ENCODE measurements at places on chromosomes 3 and 15.

- DNase-seq: no peak
These were observed 8.0 kb downstream of the MBNL1 start for GRCh38 chr3:152276681-152277080.

DNA sequence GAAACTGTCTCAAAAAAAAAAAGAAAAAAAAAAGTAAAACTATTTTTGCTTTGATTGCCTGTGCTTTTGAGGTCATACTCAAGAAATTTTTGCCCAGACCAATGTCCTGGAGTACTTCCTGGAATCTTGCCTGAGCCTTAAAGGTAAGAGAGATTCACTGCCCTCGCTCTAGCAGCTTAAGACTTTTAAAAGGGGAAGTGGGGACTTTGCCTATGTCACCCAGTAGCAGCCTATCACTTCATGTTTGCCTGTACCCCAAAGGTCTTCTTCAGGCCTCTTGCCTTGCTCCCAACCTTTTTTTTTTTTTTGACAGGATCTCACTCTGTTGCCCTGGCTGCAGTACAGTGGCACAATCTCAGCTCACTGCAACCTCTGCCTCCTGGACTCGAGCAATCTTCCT, 18.9 kb upstream of the GOLGB1 start:
- no peak for DNase-seq

GRCh38 chr15:60411774-60412425, 14.1 kb upstream of the ANXA2 start:
- DNase-seq: no peak

DNA sequence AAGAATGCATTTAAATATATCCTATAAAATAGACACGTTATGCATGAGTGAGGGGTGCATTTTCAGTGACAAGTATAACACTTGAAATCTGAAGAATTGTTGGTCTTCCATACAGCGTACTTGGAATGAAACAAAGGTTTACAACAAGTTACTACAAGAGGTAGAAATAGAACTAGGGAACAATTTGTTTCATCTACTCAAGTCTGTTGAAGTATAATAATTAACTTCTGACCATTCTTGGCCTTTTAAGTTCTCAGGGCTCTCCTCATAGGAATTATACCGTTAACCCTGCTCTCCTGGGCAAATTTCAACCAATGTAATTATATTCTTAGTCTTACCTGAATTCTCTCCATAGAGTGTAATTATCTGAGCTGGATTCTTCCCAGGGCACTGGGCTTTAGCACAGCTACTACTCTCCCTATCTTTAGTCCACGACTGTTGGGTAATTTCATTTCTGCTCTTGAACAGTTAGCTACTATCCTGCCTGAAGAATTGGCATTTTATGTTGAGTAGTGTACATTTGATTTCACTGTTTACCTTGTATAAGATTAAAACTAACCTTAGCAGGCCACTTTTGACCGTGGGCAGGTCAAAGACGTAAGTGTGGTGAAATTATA, 100.6 kb downstream of the UBE2E2 start:
- DNase-seq: no peak

- peak; percentile 56 for DNase-seq
These were observed 37.6 kb downstream of the VIPR1 start for GRCh38 chr3:42539871-42540714.

- DNase-seq: no peak
These were observed 22.1 kb upstream of the TRA2B start for GRCh38 chr3:185959609-185960521.

DNA sequence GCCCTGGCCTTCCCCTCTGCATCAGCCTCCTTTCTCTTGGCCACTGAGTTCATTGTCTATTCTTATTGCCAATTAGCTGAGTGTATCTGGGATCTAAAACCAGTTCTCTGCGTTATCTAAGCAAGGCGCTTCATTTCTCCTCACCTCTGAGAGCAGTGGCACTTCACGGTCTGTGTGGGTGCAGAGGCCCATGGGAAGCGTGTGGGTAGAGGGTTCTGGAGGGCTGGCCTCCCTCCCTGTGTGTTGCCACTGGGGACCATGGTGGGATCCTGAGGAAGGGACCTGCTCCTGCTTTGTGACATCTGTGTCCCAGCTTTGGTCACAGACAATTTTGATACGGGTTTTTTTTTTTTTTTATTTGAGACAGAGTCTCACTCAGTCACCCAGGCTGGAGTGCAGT, 32.7 kb downstream of the EDEM1 start:
- no peak for DNase-seq

- DNase-seq: no peak
These were observed 37.7 kb upstream of the CCR2 start for GRCh38 chr3:46316206-46316605.

Measured in heart left ventricle (tissue), 16 donors.